ENCODE measurements at places on chromosomes 7 and 10.

DNA sequence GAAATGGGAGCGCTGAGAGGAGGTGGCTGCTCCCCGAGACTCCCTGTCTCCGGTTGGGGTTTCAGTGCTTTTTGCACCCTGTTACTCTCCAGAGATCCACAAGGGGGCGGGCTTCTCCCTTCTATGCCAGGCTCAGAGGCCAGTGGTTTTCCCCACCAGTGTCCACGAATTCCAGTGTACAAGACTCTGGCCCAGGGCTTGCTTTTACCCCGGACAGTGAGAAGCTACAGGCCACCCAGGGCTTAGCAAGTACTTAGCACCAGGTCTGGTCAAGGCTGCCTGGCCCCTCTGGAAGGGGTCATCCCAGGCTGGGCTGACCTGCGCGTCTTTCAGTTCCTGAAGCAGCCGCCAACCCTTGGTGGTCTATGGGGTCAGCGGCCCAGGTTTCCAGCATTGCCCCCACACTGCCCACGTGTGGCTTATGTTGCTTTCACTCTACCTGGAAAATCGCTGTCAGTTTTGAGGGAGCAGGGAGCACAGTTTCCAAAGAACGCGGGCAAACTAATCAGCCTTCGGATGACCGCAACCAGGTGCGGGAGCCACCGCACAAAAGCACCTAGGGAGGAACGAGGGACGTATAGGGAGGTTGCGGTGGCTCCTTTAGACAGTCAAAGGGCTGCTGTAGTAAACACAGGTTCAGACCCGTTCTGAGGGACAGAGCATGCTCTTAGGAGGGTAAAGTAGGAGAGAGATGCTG, 6.8 kb downstream of the CYP26A1 start:
- DNase-seq: no peak

- DNase-seq: no peak
These were observed 9.1 kb downstream of the VIM start for GRCh38 chr10:17237149-17237527.

- DNase-seq: no peak
These were observed 121.1 kb downstream of the HGF start for GRCh38 chr7:81648716-81649115.

GRCh38 chr7:43010061-43010460, 77.9 kb downstream of the MRPL32 start:
- DNase-seq: no peak

DNA sequence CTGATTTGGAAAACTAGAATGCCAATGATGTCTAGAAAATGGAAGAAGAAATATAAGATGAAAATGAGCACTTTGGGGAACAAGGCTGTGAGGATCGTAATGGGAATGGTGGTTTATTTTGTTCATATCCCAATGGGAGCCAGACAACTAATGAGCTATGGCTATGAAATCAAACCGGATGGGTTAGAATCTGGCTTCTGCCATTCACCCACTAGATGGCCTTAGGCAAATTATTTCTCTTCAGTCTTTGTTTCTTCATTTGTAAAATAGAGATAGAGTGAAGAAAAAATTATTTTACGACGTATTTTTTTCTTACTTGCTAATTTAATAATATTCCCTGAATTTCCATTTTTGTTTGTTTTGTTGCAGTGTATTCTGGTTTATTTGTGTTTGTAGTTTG, 572.1 kb upstream of the IGFBP3 start:
- DNase-seq: no peak

- no peak for DNase-seq
These were observed 65.6 kb downstream of the ZNF503 start for GRCh38 chr10:75335983-75336382.

DNA sequence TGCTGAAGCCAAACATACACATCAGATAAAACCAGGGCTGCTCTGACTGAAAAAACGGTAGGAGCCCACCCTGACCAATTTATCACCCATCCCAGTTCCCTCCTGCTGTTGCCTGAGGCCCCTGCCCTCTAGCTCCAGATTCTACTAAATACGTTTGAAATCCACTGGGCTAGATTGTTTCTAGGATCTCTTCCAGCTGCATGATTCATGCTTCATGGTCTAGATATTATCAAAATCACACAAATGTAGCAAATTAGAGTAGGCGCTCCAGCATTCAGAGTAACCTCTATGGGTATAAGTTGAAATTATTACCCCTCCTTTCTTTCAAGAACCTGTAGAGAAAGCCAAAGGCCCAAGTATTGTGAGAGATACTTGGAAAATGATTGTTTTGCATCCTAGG, 151.2 kb upstream of the FAM13C start:
- DNase-seq: no peak

- no peak for DNase-seq
These were observed 6.0 kb downstream of the SKIDA1 start for GRCh38 chr10:21519397-21519933.

DNA sequence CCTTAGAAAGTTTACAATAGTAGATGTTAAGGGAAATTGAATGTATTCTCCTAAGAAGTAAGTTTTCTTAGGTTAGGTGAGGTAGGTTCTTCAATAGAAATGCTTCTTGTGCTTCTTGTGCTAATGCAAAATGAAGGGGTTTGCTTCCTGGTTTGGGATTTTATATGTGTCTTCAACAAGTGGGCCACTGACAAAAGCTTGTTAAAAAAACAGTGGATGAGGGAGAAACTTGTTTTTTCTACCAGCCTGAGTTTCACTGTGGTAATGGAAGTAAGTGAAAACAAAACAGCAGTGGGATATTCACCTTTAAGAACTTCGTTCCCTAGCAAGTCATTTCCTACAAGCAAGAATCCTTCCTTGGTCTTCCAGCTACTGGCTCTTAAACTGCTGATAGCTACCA, 107.5 kb downstream of the FOXP2 start:
- DNase-seq: no peak

- no peak for DNase-seq
These were observed 14.4 kb upstream of the SRRM3 start for GRCh38 chr7:76187272-76187671.

- no peak for DNase-seq
These were observed 57.7 kb downstream of the ASB13 start for GRCh38 chr10:5608608-5609220.

- DNase-seq: no peak
These were observed 55.7 kb downstream of the GSDME start for GRCh38 chr7:24701261-24702235.
